Bladder microvascular endothelial cell (primary cell): ENCODE measurements at places on chromosomes 5 and 9. TPM values are rescaled to one million over a fixed set of nuclear protein-coding genes. Genes with fewer than 3 reads are reported as not detected.

Gene NUDT2
- 19.1 and 50.8 TPM in 2 replicates for total RNA-seq

Gene ZNF608
- total RNA-seq = 7.3 and 13.0 TPM in 2 replicates

Gene TMC1
- 1.3 and 2.4 TPM in 2 replicates for total RNA-seq

Gene STKLD1
- 0.25 and 0.49 TPM in 2 replicates for total RNA-seq

Gene KDM4C
- 15.5 and 34.7 TPM in 2 replicates for total RNA-seq

Gene LCP2
- total RNA-seq = 1.2 and 2.1 TPM in 2 replicates

Gene PPIP5K2
- 20.6 and 59.5 TPM in 2 replicates for total RNA-seq

Gene TSLP
- under 0.01 and 0.06 TPM in 2 replicates for total RNA-seq

Gene INSL6
- total RNA-seq = 0.13 TPM in 1 of 2 replicates, not detected in the other

Gene NR5A1
- not detected in 2 replicates for total RNA-seq

Gene PCDHGA12
- 1.8 and 6.2 TPM in 2 replicates for total RNA-seq
